ENCODE measurements at places on chromosomes 6 and 20. TPM values are rescaled to one million over a fixed set of nuclear protein-coding genes. Genes with fewer than 3 reads are reported as not detected.

Gene CST3
- total RNA-seq, result 251 TPM

Gene DEFB124
- not detected for total RNA-seq

Gene RIPOR3
- total RNA-seq, result not detected

DNA sequence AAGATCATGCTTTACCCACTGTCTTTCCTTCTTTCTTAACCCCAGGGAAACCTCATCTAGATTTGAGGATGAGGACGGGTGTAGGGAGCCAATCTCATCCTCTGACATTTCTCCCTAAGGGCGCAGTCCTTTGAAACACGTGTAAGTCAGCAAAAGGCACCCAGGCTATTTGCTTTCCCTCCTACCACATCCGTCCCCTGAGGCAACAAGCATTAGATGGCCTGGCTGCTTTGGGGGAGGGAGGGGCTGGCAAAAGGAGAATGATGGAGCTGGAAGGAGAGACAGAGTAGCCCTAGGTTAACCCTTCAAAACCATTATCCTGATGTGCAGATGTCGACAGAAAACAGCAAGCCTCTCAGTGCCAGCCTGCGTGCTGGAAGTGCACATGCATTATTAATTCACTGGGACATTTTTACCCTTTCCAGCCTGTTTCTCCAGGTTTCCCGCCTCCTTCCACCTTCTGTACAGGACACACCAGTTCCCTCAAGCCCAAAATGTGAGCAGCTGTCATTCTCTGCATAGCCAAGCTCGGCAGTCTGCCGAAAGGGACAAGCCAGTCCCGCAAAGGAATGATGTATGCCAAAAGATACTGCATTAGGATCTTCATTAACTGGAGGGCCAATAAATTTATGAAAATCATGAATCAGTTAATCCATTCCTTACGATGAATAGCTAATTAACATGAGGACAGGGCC is 547.2 kb downstream of the CD83 start:
- no peak for DNase-seq
- no peak overlapping the region for H3K4me3 ChIP-seq
- H3K36me3 ChIP-seq, result no peaks in the 10 kb centered on the region
- no peaks in the 10 kb centered on the region for H3K4me1 ChIP-seq
- no peaks in the 10 kb centered on the region for H3K27me3 ChIP-seq

GRCh38 chr20:20741087-20742045 is 28.9 kb upstream of the RALGAPA2 start:
- no peak for DNase-seq
- H3K27me3 ChIP-seq, result no peaks in the 10 kb centered on the region
- H3K36me3 ChIP-seq, result no peaks in the 10 kb centered on the region
- peaks cover 15% of the 10 kb centered on the region for H3K4me1 ChIP-seq
- H3K27ac ChIP-seq, result no peak overlapping the region
